Breast epithelium (tissue), 4 donors: ENCODE measurements at places on chromosomes 16 and 17. TPM values are rescaled to one million over a fixed set of nuclear protein-coding genes. Genes with fewer than 3 reads are reported as not detected.

DNA sequence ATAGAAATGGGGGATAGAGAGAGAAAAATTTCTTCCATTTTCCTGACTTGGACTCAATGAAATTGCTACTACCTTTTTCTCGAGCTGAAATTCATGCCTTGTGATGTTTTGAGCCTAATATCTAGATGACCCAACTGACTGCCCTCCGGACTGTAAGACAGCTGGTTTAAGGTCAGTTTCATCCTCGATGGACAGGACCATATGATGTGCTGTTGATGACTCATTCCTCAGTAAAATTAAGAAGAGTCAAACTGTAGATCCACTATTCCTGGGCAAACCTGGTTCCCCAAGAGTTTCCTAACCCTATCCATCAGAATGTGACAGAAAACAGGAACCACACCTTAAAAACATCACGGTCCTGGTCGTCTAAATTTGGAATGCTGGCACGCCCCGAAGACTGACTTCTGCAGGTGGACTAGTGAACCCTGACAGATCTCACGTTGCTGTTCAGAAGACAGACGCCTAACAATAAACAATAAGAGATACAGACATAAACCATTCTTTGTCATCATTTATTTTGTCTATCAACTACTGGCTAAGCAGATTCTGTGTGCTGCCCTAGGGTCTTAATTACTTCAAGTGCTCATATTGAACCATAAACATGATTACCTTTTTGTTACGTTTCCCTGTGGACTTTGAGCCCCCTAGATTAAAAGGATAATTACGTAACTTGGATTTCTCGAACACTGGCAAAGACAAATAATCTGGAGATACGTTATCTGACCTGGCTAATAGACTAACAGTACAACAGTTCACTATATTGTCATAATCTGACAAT lies 45.1 kb upstream of the NOS2 start:
- H3K4me1 ChIP-seq: no peaks in the 10 kb centered on the region
- no peaks in the 10 kb centered on the region for H3K27me3 ChIP-seq
- DNase-seq: no peak
- H3K27ac ChIP-seq: no peak overlapping the region
- H3K36me3 ChIP-seq: no peaks in the 10 kb centered on the region

GRCh38 chr17:74439691-74440567 lies 8.0 kb downstream of the GPRC5C start:
- no peak overlapping the region for H3K27ac ChIP-seq
- no peaks in the 10 kb centered on the region for H3K36me3 ChIP-seq
- no peaks in the 10 kb centered on the region for H3K27me3 ChIP-seq
- peaks cover 25% of the 10 kb centered on the region for H3K4me1 ChIP-seq
- H3K4me3 ChIP-seq: no peak overlapping the region
- no peak for DNase-seq

GRCh38 chr16:17193566-17194100 lies 277.1 kb downstream of the XYLT1 start:
- no peak overlapping the region for H3K4me3 ChIP-seq
- no peaks in the 10 kb centered on the region for H3K27me3 ChIP-seq
- no peaks in the 10 kb centered on the region for H3K4me1 ChIP-seq
- DNase-seq: no peak
- H3K27ac ChIP-seq: no peak overlapping the region
- H3K36me3 ChIP-seq: no peaks in the 10 kb centered on the region

GRCh38 chr17:45895969-45896785 lies 1.8 kb downstream of the MAPT start:
- peak overlapping the region; percentile 10 for H3K27ac ChIP-seq
- H3K4me3 ChIP-seq: peak overlapping the region; percentile 70
- no peaks in the 10 kb centered on the region for H3K36me3 ChIP-seq
- H3K4me1 ChIP-seq: no peaks in the 10 kb centered on the region

- peaks cover 31% of the 10 kb centered on the region for H3K27me3 ChIP-seq
- DNase-seq: no peak
- H3K36me3 ChIP-seq: no peaks in the 10 kb centered on the region
- H3K27ac ChIP-seq: no peak overlapping the region
- no peaks in the 10 kb centered on the region for H3K4me1 ChIP-seq
Measured at GRCh38 chr16:5508371-5508770, 410.8 kb upstream of the EEF2KMT start.

- H3K27me3 ChIP-seq: no peaks in the 10 kb centered on the region
- peaks cover 6% of the 10 kb centered on the region for H3K4me1 ChIP-seq
- H3K27ac ChIP-seq: peak overlapping the region; percentile 44
- no peak overlapping the region for H3K4me3 ChIP-seq
Measured at GRCh38 chr16:21523411-21524067, 75.8 kb upstream of the METTL9 start.

GRCh38 chr16:53085931-53086421 lies 31.2 kb downstream of the CHD9 start:
- DNase-seq: no peak
- no peaks in the 10 kb centered on the region for H3K36me3 ChIP-seq
- H3K27me3 ChIP-seq: no peaks in the 10 kb centered on the region

- no peaks in the 10 kb centered on the region for H3K36me3 ChIP-seq
- no peak overlapping the region for H3K27ac ChIP-seq
- H3K4me3 ChIP-seq: no peak overlapping the region
- no peak for DNase-seq
Measured at GRCh38 chr16:5502467-5502869, 404.9 kb upstream of the EEF2KMT start.

- no peaks in the 10 kb centered on the region for H3K27me3 ChIP-seq
- H3K27ac ChIP-seq: no peak overlapping the region
- no peak for DNase-seq
- no peaks in the 10 kb centered on the region for H3K4me1 ChIP-seq
- H3K4me3 ChIP-seq: no peak overlapping the region
- no peaks in the 10 kb centered on the region for H3K36me3 ChIP-seq
Measured at GRCh38 chr16:12896562-12896961, 4.8 kb upstream of the SHISA9 start.

DNA sequence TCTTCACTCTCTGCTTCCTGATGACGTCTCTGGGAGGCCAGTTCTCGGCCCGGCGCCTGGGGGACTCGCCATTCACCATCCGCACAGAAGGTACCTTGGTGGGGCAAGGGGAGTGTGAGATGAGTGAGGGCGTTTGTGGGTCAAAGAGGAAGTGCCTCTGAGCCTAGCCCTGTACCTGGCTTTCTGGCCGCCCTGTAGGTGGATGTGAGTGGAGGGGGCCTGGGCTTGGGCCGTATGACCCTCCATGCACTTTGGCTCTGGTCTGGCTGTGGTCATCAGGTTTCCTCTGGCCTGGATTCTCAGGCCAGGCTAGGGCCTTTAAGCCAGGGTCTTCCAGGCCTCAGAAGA lies 4.6 kb downstream of the MGAT5B start:
- H3K4me1 ChIP-seq: no peaks in the 10 kb centered on the region
- no peaks in the 10 kb centered on the region for H3K36me3 ChIP-seq

GRCh38 chr16:785563-786535 lies 2.3 kb downstream of the RPUSD1 start:
- H3K4me1 ChIP-seq: peaks cover 11% of the 10 kb centered on the region
- no peaks in the 10 kb centered on the region for H3K36me3 ChIP-seq
- DNase-seq: peak; percentile 41
- H3K27ac ChIP-seq: no peak overlapping the region
- H3K27me3 ChIP-seq: peaks cover 26% of the 10 kb centered on the region

DNA sequence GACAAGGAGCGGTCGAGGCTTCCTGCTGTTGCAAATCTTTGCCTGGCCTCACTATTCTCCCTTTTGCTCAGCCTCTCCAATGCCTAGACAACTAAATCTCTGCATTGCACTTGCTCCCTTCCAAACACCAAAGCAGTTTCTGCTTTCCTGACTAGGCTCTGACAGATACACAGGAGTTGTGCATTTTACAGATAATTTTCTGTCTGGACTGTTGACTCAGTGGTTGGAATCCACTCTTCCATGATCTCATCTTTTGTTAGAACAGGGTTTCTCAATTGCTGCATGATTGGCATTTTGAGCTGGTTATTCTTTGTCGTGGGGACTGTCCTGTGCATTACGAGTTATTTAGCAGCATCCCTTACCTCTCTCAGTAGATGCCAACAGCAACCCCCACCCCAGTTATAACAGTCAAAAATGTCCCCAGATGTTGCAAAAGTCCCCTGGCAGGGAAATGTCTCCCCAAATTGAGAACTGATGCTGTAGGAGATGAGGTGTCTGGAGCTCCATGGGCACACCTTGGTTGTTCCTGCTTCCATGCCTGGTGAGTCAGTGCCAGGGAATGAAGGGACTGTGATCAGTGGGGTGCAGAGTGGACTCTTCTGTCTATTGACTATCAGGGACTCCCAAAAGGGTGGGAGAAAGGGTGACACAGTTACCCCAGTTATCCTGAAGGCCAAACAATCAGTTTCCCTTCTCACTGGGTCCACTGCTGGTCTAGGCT lies 557.4 kb upstream of the PSMD7 start:
- H3K27ac ChIP-seq: no peak overlapping the region
- no peaks in the 10 kb centered on the region for H3K4me1 ChIP-seq
- H3K27me3 ChIP-seq: no peaks in the 10 kb centered on the region
- no peak overlapping the region for H3K4me3 ChIP-seq
- DNase-seq: no peak
- no peaks in the 10 kb centered on the region for H3K36me3 ChIP-seq

- DNase-seq: no peak
- no peaks in the 10 kb centered on the region for H3K4me1 ChIP-seq
- H3K36me3 ChIP-seq: no peaks in the 10 kb centered on the region
- H3K4me3 ChIP-seq: no peak overlapping the region
- H3K27ac ChIP-seq: no peak overlapping the region
Measured at GRCh38 chr16:47617732-47618131, 156.6 kb downstream of the PHKB start.

GRCh38 chr16:12917246-12917645 lies 15.8 kb downstream of the SHISA9 start:
- H3K4me1 ChIP-seq: no peaks in the 10 kb centered on the region
- H3K4me3 ChIP-seq: no peak overlapping the region
- DNase-seq: no peak
- no peaks in the 10 kb centered on the region for H3K36me3 ChIP-seq

DNA sequence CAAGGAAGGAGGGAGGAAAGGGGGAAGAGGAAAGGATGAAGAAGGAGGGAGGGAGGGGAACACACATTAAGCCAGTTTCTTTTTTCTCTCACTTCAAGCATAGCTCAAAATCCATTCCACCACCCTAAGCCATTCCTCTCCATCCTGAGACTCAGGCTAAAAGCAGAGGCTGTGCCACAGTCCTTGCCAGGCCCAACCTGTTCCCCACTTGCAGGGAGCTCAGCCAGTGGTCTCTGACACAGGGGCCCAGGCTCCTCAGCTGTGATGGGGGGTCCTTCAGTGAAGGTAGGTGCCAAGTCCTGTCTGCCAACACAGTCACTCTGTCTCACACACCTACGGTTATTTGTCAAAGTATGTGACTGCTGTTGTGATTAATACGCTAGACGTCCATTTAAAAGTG lies 44.6 kb downstream of the SDK2 start:
- H3K27me3 ChIP-seq: no peaks in the 10 kb centered on the region
- H3K36me3 ChIP-seq: no peaks in the 10 kb centered on the region
- H3K4me1 ChIP-seq: no peaks in the 10 kb centered on the region
- H3K4me3 ChIP-seq: no peak overlapping the region
- DNase-seq: no peak

C17orf50 gene
- total RNA-seq: not detected

PRSS21 gene
- 2.9 TPM for total RNA-seq

SEZ6 gene
- not detected for total RNA-seq

MYH3 gene
- 2.9 TPM for total RNA-seq

SLC16A6 gene
- 0.64 TPM for total RNA-seq

CCL17 gene
- not detected for total RNA-seq

HBA1 gene
- 15.2 TPM for total RNA-seq

SLC5A11 gene
- 0.66 TPM for total RNA-seq

AIPL1 gene
- not detected for total RNA-seq

KCNJ16 gene
- total RNA-seq: 0.32 TPM

OSGIN1 gene
- 3.5 TPM for total RNA-seq

KRT24 gene
- not detected for total RNA-seq

NDRG4 gene
- total RNA-seq: 5.6 TPM

CDR2L gene
- total RNA-seq: 9.2 TPM
